Brain (organoid and tissue), 16 donors: ENCODE measurements at places on chromosomes 7 and 10.
A peak's percentile ranks its signal among the peaks of the same experiment; 100 is the strongest.

DNA sequence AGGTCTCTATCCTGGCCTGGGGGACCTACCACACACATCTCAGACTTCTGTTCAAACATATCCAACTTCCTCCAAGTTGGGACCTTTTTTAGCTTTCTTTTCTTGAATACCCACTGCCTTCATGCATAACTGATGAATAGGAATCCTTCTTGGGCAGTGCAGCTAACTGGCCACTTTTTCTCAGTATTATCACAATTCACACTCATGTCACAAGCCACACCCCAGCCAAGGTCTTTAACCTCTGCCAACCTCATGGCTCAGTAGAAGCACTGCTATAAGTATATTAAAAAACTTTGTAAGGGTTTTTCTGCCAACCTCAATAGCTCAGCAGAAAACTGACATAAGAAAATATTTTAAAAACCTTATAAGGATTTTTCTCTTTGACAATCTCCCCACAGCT is 44.5 kb downstream of the HHEX start:
- DNase-seq, result no peak

DNA sequence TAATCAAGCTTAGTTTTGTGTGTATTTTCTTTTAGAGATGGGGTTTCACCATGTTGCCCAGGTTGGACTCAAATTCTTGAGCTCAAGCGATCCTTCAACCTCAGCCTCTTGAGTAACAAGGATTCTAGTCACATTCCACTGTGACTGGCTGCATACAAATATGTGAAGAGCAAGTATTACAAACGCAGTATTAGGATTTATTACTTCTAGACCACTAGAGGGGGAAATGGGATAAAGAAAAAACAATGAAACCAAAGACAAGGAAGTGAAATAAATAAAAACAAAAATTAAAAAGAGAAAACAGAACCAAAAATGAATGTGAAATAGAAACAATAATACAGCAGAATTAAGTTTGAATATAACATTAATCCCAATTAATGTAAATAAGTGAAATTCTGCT is 308.7 kb downstream of the ANKRD30A start:
- no peak for DNase-seq

DNA sequence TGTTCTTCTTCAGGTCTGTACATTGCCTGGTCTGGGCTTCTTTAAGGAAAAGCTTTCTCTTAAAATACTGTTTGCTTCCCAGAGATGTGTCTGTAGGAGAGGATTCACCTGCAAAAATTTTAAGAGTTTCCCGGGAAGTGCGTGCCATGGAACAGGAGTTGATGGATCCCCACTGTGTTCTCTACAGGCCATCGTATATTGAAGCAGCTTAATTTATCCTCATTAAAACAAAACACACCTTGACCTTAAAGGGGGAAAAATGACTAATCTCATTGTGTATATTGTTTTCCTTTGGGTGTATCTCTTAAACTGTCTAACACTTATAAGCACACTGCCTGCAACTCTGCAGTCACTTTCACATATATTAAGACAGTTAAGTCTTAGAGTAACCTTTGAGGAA is 111.4 kb downstream of the ST7 start:
- no peak for DNase-seq

DNA sequence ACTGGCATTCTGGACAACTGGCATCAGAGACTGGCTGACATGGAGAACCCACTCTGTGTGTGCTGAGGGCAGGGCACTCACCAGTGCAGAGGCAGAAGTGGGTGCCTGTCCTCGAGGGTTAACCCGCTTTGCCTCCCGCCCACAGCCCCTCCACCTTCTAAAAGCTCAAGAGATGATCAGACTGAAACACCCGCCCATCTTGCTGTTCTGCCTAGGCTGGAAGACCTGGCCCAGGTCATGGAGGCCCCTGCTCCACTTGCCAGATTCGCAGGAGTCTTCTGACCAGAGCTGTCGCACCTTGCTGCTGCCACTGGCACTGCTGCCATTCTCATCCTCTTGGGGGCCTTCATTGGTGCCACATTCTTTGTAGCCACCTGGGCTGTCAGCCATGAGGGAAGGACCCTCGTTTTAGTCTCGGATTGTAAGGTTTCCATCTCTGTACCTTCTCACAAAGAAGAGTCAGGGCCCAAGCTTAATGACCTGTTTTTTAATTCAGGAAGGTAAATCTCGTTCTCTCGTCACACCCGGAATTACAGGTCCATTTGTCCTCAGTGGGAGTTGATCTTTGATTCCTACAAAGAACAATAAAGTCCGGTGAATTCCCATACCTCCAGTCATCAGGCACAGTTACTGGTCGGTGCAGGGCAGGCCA is 1.9 kb downstream of the CYREN start:
- no peak for DNase-seq

GRCh38 chr7:96499532-96499931 is 177.6 kb upstream of the SLC25A13 start:
- DNase-seq, result no peak

DNA sequence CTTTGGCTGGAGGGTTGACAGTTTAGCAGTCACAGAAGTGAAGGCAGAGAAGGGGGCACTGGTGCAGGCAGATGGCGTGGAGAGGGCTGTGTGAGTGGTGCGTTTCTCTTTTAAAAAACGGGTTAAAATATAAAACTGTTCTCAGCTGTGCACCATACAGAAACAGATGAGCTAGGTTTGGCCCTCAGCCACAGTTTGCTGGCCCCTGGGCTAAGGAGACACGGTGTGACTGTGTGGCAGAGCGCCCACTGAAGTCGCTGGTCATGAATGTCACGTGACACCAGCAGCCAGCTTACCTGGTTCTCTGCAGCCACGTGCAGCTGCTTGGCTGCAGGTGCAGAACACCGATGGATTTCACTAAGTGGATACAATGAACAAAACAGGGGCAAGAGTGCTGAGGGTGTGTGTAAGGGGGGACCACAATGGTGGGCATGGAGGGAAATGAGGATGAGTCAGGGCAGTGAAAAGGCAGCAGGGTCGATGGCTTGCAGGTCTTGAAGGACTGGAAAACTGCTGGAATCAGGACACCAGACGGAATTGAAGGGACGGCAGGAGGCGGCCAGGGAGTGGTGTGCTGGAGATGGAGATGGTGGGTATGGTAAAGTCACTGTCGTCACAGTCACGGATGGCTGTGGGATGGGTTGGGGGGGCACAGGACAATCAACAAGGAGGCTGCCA is 7.4 kb downstream of the ZNF746 start:
- DNase-seq, result no peak

DNA sequence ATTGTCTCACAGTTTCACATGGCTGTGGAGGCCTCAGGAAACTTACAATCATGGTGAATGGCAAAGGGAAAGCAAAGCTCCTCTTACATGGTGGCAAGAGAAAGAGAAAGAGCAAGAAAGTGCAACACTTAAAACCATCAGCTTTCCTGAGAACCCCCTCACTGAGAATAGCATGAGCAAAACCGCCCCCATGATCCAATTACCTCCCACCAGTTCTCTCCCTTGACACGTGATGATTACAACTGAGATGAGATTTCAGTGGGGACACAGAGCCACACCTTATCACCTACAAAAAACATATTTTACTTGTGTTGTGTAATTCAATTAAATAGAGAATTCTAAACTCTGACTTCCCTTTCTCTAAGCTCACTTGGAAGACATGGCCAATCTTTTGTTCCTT is 80.2 kb downstream of the SEMA3C start:
- DNase-seq, result no peak

- DNase-seq, result no peak
Measured at GRCh38 chr10:111967116-111967515, 216.4 kb downstream of the GPAM start.

DNA sequence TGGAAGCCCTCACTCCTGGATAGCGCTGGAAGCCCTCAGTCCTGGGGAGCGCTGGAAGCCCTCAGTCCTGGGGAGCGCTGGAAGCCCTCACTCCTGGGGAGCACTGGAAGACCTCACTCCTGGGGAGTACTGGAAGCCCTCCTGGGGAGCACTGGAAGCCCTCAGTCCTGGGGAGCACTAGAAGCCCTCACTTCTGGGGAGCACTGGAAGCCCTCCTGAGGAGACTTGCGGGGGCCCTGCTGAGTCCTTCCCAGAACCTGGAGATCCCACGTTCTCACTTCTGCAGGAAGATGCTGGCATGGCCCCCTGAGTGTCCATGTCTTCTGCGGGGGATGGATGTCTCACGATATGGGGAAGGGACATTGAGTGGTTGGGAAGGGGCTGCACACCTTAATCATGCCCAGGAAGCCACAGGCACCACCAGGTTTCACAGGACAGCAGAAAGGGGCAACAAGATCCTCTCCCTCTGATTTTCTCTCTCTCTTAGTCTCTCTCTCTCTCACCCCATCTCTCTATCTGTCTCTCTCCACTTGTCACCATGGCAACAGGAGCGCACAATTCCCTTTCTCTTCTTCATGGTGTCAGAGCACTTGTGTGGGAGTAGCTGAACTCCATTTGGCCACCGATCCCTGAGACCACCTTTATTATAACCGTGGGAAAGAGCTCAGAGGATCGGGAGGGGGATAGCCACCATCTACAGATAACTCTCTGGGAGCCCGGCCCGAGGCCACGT is 267.0 kb downstream of the TCERG1L start:
- peak; percentile 53 for DNase-seq
